ENCODE measurements at places on chromosomes 5 and 9. TPM values are rescaled to one million over a fixed set of nuclear protein-coding genes. Genes with fewer than 3 reads are reported as not detected.

Gene ROPN1L
- total RNA-seq, result 2.9 TPM

Gene ZSWIM6
- 10.2 TPM for total RNA-seq

Gene FSTL4
- 0.98 TPM for total RNA-seq

Gene STOML2
- 115 TPM for total RNA-seq

Gene AGXT2
- not detected for total RNA-seq

Gene SGCD
- 15.4 TPM for total RNA-seq

Gene LCNL1
- 0.29 TPM for total RNA-seq

Gene UBLCP1
- 24.3 TPM for total RNA-seq

Gene PLK2
- total RNA-seq, result 384 TPM

Gene DNAJC21
- 39.8 TPM for total RNA-seq

DNA sequence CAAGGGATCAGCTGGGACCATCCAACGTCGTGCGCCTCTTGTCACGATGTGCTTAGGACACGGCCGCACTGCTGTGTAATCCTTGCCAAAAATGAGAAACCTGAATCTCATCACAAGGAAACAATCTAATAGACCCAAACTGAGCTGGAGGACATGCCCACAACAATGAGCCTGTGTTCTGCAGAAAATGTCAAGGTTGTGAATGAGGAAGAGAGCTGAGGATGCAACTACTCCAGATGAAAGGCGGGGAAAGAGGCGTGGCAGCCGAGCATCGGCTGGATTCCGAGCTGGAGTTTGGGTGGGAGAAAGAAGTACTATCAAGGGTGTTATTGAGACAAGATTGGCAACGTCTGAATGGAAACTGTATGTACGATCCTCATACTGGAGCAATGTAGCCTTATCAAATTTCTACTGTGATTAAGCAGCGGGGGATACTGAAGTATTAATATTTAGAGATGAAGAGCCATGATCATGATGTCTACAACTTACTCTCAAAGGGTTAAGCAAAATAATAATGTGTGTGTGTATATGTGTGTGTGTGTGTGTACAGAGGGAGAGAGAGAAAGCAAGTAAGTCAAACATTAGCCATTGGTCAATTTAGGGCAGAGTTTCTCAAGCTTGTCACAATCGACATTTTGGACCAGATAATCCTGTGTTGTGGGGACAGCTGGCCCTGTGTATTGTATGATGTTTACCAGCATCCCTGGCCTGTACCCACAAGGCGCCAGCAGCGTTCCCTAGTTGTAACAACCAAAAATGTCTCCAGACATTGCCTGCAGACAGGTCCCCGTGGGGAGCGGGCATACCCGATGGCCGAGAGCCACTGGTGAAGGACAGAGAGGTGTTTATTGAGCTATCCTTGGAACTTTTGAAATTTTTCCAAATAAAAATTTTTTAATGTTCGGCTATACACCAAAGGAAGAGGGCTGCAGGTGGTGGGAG, 46.5 kb downstream of the DUSP1 start:
- DNase-seq, result no peak

DNA sequence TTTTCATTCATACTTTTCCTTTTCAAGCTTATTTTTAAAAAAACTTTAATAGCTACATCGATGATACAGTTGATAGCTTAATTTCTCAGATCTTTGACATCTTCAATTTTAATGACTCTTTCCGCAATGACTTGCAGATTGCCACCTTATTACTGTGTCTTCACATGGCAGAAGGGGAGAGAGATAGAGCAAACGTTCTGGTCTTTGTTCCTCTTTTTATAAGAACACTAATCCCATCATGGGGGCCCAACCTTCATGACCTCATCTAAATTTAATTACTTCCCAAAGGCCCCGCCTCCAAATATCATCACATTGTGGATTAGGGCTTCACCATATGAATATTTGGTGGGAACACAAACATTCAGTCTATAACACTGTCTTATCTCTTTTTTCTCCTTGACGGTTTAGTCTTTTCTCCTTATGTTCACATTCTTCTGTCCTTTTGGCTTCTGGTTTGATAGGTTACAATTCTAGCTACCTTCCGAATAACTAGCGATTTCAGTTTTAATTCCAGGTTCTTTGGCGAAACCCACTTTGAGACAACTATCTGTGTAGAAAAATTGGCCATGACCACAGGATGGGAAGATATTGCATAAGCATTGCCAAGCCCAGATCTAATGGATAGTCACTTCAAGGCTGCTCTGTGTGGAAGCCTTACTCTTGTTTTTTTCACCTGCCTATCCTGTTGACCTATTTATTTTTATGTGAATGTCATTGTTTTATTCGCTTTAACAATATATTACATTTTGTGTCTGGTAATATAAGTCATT, 5.0 kb downstream of the ZNF189 start:
- no peak for DNase-seq

- no peak for DNase-seq
These were observed 140.8 kb downstream of the CAMK4 start for GRCh38 chr5:111364992-111365391.

DNA sequence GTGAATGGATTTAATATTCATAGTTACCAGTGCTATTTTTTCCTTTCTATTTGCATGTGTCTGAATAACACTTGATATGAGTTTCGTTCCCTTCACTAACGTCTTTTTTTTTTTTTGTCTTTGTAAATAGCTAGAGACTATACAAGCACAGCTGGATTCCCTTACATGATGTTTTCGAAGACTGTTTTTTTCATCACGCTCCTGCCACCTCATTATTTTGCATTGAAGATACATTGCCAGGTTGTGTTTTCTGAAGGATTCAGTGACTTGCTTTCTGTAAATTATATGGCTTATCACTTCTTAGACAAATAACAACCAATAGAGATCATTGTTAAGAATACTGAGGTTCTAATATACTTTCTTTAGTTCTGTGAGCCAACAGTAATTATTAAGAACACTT, 207.5 kb downstream of the COMMD10 start:
- DNase-seq, result no peak

- no peak for DNase-seq
These were observed 4.8 kb upstream of the NSMF start for GRCh38 chr9:137463931-137464290.

GRCh38 chr5:98292496-98292895, 481.0 kb upstream of the RGMB start:
- DNase-seq, result no peak

DNA sequence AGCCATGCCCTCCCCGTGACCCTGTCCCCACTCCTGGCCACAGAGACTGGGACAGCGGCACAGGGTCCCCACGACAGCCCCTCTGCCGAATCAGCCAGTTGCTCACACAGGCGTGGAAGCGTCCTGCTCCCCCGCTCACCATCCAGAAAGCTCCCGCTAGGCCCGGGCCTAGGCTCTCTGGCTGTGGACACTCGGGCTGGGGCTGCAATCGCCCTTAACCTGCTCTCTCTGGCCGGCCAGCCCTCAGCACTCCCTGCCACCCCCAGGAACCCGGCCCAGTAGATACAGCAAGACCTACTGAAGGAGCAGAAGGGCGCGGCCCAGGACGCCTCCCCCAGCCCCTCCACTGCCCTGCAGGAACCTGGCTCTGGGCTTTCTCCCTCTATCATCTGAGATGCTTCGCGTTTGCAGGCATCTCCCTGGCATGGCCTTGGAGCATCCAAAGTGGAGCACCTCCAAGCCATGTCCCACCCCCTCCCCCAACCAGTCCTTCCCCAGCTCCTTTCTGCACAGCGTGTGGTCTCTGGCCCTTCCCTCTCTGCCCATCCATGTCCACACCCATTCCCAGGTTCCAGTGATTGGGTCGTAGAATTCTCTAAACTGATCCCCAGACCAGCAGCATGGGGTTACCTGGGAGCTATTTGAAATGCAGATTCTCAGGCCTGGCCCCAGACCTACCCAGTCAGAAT, 113.7 kb upstream of the LMX1B start:
- DNase-seq, result no peak

DNA sequence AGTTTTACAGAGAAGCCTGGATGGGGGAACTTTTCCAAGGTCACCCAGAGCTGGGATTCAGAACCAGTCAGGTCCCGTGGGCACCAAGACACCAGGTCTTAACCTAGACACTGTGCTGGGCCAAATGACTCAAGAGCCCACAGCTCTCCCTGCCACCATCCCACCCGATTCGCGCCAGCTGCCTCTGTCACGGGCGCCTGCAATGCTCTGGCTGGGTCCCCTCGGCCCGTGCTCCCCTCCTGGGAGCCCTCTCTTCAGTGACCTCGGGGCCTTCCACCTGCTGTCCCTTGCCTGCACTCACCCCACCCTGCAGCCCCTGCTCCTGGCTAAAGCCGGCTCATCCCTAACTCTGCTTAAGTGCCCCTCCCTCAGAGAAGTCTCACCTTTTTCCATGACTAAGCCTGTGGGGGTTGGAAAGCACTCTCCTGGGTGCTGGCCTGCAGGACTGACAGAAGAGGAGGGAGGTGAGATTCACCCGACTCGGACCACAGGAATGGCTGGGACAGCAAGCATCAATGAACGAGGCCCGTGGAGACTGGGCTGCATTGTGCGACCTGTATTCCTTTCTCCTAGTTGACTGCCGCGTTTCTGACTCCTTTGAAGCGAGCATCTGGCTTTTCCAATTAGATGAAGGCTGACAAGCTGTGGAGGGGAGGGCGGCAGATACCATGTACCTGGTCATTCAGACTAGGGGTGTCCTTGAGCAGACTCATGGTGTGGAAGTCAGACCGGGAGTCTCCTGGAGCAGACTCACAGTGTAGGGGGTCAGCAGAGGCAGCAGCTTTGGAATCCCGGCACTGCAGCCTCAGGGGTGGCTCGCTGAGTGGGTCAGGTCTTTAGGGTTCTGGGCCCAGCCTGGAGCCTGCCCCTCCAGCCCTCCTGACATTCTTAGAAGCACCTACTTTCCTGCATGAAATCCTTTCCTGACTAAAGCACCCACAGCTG, 5.8 kb upstream of the IL4 start:
- DNase-seq, result no peak

DNA sequence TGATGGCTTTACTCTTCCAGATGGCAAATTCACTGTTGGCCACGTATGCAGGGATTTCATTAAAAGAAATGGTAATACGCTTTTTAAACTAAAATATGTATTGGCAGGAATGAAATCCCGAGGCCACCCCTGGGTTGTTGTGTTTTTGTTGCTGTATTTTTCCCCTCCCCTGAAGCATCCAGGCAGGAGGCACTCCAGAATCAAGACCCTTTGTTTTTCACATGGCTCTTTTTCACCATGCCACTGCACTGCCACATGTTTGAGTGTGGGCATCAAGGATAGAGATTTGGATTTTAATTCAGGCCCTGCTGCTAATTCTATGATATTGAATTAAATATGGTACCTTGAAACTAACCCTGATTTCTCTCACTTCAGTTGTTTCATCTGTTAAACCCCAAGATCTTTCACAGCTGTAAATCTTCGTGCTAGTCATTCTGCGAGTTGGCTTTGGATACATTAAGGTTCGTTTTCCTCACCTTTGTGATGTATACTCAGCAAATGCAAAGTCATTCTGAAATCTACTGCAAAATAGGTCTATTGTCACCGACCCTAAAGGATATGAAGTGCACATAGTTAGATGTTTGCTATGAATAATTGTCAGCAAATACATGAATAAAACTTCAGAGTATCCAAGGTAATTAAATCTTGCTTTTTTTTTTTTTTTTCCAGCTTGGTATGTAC, 533.4 kb downstream of the PTPRD start:
- DNase-seq, result no peak

DNA sequence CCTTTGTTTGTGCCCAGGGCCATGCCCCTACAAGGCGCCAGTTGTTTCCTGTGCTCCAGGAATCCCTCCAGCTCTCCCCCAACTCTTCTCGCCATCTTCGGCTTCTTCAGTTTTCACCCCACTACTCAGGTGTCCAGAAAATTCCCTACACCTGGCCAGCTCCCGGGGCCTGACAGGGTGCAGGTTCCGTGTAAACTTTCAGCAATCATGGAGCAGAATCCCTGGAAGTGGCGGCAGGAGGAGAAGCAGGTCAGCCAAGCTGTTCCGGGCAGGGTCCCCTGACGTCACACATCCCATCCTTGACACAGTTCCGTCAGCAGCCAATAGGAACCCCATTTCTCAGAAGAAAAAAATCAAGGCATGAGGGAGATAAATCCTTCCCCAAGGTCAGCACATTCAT, 12.2 kb upstream of the ADGRD2 start:
- DNase-seq, result no peak

GRCh38 chr5:150490754-150491153, 17.2 kb upstream of the NDST1 start:
- no peak for DNase-seq

DNA sequence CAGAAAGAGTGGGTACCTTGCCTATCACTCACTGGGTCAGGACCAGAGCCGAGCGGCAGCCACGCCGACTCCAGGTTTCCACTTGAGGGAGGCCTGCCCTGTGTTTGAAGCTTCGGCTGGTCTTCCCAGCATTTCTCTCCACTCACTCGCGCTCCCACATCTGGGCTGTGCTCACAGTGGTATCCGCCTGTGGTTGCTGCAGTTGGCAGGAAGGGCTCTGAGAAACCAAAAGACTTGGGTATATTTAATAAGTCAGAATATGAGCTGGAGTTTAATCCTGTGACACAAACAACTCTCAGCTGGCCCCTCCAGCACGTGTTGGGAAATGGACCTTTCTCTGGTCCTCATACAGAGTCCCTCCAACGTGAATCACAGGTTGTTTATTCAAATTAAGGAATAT, 70.9 kb downstream of the SPRY4 start:
- DNase-seq, result no peak

- DNase-seq, result no peak
These were observed 39.8 kb downstream of the BARHL1 start for GRCh38 chr9:132622159-132622558.

GRCh38 chr9:127106466-127106855, 16.0 kb downstream of the ANGPTL2 start:
- no peak for DNase-seq

DNA sequence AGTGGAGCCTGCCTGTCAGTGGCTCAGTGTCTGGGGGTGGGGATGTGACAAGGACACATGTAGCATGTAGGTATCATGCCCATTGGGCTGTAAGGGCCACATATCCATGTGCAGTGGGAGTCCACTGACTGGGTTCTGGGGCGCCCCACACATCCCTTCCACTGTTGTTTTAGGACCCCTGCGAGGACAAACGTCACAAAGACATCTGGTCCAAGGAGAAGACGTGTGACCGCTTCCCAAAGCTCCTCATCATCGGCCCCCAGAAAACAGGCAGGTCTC, 33.4 kb downstream of the NDST1 start:
- DNase-seq, result no peak

GRCh38 chr9:127809002-127809539, 6.4 kb downstream of the FPGS start:
- no peak for DNase-seq

GRCh38 chr5:1522601-1523479, 920 bp downstream of the LPCAT1 start:
- DNase-seq, result peak; percentile 50

DNA sequence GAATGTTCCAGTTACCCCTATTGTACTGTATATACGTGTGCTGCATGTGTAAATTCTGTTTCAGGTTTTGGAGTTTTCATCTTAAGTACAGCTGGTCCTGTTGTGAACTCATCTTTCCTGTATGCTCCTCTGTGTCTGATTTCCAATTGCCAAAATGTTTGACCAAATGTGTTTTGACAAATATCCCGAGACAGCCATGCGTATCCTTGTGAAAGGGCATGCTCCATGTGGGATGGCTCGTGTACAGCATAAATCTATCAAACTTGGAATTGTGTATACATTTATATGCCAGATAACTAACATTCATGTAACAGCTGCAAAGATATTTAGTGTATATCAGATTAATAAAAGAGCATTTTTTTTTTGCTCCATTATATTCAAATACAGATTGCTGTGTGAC, 69.5 kb upstream of the IQGAP2 start:
- no peak for DNase-seq

GRCh38 chr9:105178076-105178475, 66.4 kb upstream of the SLC44A1 start:
- no peak for DNase-seq
